MG63 (cell line): ENCODE measurements at places on chromosomes 3 and 15.

DNA sequence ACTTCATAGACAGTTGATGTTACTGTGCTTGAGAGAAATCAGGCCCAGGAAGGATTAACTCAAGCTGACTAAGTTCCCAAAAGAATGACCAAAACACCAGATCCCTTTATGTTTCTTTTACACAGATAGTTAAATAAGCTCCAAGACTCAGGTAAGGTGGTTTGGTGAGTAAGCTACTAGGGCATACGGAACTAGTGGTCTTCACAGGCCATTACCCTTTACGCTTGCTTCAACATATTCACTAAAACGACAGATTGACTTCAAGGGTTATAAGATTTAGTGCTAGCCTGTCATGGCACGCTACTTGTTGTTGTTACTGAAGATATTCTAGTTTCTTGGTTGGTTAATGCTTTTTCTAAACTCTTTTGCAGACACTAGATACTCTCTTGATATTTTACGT lies 369.3 kb downstream of the LPP start:
- DNase-seq = no peak

- peak; percentile 23 for DNase-seq
These were observed 7.5 kb downstream of the GOLIM4 start for GRCh38 chr3:168088106-168088720.

DNA sequence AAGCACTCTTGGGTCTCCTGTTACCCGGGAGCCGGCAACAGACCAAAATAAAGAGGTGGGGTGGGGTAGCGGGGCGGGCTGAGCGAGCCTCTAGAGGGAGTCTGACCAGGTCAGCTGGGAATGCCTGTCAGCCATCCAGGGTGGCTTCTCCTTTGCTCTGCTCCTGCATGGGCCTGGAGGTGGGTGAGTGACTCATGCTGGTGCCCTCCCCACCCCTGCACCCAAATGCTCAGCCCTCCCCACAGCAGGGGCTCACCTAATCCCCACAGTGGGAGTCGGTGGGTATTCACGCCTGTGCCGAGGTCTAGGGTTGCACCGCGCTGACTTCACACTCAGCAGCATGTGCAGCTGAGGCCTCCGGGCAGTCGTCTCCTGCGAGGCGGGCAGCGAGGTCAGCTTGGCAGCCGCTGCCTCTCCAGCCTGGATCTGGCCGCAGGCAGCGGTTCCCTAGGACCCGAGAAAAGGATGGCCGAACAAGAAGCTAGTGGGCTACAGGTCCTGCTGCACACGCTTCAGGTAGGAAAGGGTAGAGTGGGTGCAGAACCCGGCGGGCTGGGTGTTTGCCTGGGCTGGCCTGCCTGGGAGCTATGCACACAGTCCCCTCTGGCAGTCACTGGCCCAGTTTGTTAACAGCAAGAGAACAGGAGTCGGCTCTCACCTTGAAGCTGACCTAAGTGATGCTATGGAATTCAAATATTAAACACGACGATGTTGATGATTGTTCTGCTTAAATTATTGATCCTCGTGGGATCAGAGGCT lies at the start of gene AGBL1:
Gene AGBL1 (plus strand): TSS at position 364 of the 759 bp plus-strand sequence.
- no peak for DNase-seq

- peak; percentile 84 for DNase-seq
These were observed at the start of gene GALK2 for GRCh38 chr15:49169880-49170597. Gene GALK2, plus strand, starts transcription at chr15:49170247. Its CDS starts 76 bp downstream, at chr15:49170323.

GRCh38 chr15:101178931-101179330 lies 72.9 kb downstream of the CHSY1 start:
- DNase-seq = no peak

DNA sequence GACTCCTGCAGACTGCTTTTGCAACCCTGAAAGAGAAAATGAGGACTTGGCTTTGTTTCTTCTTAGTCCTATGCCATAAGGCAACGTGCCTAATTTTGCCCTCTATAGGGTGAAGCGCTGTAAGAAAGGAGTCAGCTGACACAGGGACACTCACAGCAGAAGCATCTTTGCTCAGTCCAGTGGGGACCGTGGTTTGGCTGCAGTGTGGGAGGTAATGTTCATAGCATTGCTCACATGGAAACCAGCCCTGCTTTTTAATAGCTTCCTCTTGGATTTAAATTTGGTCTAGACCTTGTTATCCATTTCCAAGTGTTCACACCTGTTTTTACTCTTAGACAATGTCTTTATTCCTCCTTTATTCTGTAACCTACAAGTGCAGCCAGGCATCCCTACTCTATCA lies 1032.1 kb downstream of the NTRK3 start:
- DNase-seq = peak; percentile 57

GRCh38 chr3:128577711-128578110 lies 72.9 kb downstream of the RPN1 start:
- DNase-seq = no peak

- DNase-seq = peak; percentile 9
These were observed 25.1 kb downstream of the C3orf18 start for GRCh38 chr3:50542177-50543034.

DNA sequence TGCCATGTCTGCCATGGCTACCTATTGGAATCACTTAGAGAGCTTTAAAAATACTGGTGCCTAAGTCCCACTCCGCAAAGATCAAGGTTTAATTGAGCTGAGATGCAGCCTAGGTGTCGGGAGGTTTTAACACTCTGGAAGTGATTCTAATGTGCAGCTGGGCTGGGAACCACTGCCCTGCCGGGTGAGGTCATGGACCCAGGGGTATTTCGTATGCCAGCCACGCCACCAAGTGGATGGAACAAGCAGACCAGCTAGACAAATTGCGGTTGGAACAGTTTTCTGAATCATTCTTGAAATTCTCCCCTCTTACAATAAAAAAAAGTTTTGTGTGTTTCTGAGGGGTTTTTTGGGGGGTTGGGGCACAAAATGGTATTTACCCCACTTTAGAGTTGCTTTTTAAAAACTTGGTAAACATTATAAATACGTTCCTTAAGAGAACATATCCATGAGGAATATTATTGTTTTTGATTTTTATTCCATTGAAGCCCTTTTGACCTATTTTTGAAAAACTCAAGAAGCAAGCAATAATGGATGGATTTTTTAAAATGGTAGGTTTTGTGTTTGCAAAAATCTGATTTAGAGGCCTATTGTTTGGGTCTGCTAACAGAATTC lies 66.2 kb upstream of the CSTA start:
- DNase-seq = peak; percentile 75

DNA sequence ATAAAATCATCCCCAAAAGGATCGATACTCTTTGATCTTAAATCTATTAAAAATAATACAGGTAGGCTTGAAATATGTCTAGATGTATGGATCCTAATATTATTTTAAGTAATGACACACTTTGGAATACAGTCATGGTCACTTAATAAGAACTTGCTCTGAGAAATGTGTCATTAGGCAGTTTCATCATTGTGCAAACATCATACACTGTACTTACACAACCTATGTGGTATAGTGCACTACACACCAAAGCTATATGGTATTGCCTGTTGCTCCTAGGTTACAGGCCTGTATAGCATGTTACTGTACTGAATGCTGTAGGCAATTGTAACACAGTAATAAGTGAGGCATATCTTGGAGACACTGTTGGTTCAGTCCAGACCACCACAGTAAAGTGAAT lies 307.1 kb downstream of the RAP2B start:
- DNase-seq = no peak

DNA sequence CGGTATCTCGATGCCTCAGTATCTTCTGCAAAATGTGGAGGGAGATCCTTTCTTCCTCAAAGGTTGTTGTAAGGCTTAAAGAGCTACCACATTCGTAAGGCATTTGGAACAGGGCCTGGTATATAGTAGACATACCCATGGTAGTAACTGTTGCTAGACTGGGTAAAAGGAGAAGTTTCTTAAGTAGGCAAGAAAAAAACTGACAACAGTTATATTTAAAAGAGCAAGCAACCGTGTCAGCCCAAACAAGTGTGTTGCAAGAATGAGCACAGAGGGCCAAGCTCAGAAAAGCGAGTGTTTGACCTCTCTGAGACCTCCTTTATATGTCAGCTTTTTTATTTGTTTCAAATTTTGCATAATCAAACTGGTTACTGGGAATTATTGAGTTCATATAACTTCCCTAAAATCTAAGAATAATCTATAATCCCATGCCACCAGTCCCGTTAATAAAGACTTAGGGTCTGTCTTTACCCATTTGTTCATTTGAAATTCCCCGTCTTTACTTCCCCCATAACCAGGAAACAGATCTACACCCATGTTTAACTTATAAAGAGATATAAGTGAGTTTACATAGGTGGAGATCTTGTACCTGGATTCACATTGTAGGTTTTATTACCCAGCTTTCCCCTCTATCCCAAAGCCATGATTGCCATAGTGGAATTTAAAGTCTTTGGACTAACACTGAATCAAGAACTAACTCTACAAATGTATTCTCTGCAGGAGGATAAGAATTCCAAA lies 7.3 kb downstream of the B3GNT5 start:
- DNase-seq = no peak

DNA sequence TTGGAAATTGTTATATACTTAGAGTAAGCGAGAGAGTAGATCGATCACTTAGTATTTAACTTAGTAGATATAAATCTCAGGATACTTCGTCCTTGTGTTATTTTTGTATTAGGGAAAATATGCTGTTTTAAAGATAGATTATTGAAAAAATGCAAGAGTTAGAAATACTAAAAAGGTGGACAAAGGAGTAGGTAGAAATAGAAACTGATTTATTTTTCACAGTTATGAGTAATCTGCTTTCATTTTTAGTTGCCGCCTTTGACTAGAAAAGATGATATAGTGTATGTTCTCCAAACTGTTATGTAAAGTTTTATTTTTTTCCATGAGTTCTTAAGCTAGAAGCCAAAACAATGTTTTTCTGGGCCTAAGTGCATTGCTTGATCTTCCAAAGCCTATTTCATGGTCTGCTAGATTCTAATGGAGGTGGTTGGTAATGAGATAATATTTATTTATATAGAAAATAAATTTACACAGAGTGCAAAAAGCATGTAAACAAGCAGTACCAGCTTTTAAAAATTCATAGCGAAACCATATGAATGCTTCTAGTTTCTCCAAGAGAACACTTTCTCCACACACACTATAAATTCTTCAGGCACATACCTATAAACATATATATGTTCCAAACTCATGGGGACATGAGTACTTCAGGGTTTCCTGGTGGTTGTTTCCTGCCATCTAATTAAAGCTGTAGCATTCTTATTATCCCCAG lies 61.1 kb downstream of the DIPK2A start:
- DNase-seq = no peak

DNA sequence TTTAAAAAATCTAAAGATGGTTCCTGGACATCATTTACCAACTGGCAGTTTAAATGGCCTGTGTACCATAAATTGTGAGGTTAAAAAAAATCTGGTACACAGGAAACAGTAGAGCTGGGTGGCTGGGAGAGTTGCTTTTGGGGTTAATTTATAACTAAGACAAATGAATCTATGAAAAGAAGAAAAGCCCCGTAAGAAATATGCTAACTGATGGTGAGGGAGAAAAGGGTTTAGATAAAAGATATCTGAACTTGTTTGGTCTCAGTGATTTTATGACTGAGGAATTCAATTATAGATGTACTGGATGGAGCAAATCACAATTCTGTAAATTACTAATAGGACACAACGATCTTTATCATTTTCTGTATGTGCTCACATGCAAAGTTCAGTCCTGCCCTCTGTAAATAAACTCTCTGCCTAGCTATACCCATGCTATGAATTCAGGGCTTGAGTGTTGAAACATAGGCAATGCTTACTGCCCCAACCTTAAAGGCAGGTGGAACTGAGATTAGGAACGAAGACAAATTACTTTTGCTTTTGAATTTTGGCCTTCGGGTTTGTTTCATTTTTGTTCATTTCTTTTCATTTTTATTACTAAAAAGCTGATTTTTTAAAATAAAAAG lies 28.0 kb downstream of the PPARG start:
- no peak for DNase-seq

- DNase-seq = no peak
These were observed 107.2 kb upstream of the RASGRP1 start for GRCh38 chr15:38671675-38672254.

DNA sequence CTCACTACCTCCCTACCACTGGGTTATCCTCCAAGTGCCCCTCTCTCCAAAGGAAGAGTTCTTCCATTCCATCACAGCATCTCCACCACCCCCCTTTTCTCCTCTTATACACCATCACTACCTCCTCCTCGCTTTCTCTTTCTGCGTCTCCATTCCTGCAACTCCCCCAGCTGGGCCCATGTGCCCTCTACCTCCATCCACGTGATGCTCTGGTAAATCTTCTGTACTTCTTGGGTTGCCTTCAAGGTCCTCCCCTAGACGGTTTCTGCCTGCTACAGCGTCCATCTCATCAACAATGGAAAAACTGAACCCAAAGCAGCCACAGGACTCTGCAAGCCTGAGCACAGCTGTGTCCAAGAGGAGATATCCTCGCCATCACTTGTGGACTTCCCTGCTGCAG lies 129.5 kb upstream of the SLCO3A1 start:
- no peak for DNase-seq

DNA sequence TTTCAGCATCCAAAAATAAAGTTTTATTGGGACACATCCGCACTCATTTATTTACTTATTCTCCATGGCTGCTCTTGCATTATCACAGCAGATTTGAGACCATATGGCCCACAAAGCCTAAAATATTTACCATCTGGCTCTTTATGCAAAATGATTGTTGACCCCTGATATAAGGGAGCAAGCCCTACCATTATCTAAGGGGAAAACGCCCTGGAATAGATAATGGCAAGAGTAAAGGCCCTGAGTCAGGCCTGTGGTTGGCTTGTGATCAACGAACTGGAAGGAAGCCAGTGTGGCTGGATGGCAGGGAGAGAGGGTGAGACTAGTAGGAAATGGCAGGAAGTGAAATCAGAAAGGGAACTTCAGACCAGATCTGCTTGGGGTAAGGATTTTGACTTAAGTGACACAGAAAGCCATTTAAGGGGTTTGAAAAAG lies 24.6 kb upstream of the DMXL2 start:
- DNase-seq = peak; percentile 77

DNA sequence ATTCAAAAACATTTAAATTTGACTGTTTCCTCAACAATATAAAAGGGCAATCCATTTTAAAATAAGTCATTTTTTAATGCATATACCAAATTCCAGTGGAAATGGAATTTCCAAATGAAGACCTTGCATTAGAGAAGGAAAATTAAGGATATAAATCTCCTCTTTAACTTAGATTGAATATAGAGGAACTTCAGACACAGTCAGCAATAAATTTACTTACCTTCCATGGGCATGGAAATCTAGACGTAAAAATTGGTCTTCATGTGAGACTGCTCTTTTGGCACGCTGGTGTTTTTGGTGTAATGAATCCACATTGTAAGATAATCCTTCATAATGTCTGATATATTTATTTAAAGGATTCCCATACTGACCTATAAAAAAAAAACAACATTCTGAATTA lies 32.1 kb downstream of the ADAM10 start:
- no peak for DNase-seq

DNA sequence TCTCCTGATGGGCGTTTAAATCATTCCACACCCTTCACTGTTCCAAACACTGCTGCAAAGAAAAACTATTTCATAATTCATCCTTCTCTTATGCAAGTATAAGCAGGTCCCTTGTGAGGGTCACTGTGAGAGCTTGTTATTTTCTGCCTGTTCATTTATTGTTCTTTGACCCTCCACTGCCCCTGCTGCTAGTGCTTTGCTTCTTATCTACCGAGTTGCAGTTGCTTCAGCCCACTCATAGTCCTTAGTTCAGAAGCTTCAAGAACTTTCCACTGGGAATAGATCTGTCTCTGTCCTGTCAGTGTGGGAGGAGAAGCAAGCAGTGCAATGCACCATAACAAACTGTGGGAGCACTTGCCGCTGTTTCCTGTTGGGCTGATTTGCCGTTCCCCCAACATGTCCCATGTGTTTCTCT lies 39.8 kb downstream of the RIOX2 start:
- no peak for DNase-seq
